Hematopoietic multipotent progenitor cell treated with erythropoietin and hydrocortisone succinate and interleukin-3 and kit ligand, for 15 days (in vitro differentiated cells): ENCODE measurements at places on chromosomes 6 and 20.

GRCh38 chr6:41027241-41027640, 11.8 kb downstream of the UNC5CL start:
- no peak for DNase-seq

GRCh38 chr6:28543651-28544610, 18.2 kb downstream of the GPX5 start:
- DNase-seq, result no peak

DNA sequence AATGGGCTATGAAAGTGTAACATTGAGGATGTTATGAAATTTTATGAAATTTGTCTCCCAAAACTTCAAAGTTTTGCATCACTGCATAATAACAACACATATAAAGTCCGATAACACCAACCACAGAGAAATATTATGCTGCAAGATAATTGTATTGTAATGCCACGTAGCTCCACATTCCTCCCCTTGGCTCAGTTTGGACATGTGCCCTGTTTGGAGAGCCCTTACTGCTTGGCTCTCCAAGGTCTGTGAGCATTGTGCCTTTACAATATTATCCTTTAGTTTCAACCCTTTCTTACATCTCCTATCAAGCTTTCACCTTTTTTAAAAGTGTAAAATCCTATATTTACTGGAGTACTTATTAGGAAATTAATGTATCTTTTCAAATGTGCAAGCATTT, 10.8 kb downstream of the HBS1L start:
- DNase-seq, result no peak

DNA sequence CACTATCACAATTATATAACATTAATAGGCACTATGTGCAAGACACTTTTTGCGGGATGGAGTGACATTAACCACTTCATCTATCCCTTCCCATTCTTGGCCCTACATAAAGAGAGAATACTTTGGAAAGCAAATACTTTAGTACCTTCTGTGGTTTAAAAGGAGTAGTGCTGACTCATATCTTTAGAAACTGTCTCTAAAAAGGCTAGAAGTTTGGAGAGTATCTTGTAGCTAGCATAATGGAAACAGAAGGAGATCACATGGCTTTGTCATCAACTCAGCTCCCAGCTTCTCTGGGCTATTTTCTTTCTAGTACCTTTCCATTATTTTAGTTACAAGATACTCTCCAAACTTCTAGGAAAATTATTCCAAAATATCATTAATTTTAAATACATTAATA, 157.5 kb downstream of the ADGRG6 start:
- no peak for DNase-seq

- DNase-seq, result no peak
These were observed 7.9 kb downstream of the ZC2HC1B start for GRCh38 chr6:143872201-143872600.

- DNase-seq, result no peak
These were observed 6.2 kb downstream of the ZNF337 start for GRCh38 chr20:25690427-25690826.

GRCh38 chr6:684831-685636, 7.9 kb downstream of the EXOC2 start:
- no peak for DNase-seq

DNA sequence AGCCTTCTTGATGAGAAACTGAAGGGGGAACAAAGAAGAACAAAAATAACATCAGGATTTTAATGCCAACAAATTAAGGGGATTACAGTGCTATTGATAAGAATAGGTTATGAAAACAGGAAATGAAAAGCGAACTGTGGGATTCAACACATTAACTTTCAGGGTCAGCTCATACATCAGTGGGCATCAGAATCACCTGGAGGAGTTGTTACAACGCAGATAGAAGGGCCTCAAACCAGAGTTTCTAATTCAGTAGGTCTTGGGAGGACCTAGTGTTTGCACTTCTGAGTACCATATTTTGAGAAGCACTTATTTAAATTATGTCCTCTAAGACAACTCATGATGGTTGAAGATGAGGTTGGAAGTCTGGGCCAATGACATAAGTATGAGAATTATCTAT, 5.6 kb upstream of the TMEM244 start:
- no peak for DNase-seq

- DNase-seq, result no peak
These were observed 67.1 kb downstream of the TAF4 start for GRCh38 chr20:61998343-61999121.

- no peak for DNase-seq
These were observed 139.0 kb downstream of the FNDC1 start for GRCh38 chr6:159308198-159308597.

DNA sequence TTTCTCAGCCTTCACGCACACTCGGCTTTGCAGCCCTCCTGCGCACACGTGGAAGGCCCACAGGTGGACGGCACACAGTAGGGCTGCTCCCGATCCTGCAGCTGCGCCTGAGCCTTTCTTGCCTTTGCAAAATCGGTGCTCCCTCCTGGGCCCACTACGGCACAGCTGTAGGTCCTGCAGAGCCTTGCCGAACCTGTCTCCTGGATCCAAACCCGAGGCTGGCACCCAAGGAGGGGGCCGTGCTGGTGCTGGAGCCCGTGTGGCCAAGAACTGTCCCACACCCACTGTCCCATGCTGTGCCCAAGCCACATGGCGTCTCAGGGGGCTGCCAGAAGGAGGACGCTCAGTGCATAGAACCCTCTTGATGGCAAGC, 227.4 kb downstream of the TTLL2 start:
- DNase-seq, result no peak

GRCh38 chr20:45873409-45874103, 7.5 kb upstream of the ZSWIM1 start:
- DNase-seq, result no peak

GRCh38 chr20:59662161-59662560, 57.8 kb downstream of the PHACTR3 start:
- DNase-seq, result no peak

DNA sequence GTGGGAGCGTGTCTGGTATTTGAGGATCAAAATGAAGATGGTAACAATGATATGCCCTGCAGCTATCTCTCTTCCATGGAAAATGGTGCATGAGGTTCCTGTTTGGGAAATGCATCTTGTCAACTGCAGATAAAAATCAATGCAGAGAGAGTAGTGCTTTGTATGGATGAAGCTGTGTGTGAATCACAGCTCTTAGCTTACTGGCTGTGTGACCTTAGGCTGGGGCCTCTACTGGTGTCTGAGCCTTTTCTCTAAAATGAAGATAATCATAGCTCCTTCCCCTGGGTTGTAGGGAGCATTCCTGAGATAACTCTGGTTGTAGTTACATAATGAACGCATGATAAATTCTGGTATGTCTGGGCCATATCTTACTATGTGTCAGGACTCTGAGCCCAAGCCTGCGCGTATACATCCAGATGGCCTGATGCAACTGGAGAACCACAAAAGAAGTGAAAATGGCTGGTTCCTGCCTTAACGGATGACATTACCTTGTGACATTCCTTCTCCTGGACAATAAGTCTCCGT, 19.6 kb downstream of the ANGPT4 start:
- no peak for DNase-seq

GRCh38 chr6:44041461-44042260, 85.6 kb downstream of the MRPL14 start:
- no peak for DNase-seq

GRCh38 chr6:151014404-151015100, 149.1 kb downstream of the MTHFD1L start:
- DNase-seq, result peak; percentile 61

- DNase-seq, result no peak
These were observed 48.7 kb upstream of the FAM83D start for GRCh38 chr20:38877483-38877882.

GRCh38 chr6:165308926-165309731, at the start of gene C6orf118:
Gene C6orf118, minus strand, starts transcription at chr6:165309605. Its CDS starts 19 bp downstream, at chr6:165309586.
- no peak for DNase-seq

- no peak for DNase-seq
These were observed 3.1 kb downstream of the NCOA7 start for GRCh38 chr6:125793863-125794262.

- DNase-seq, result no peak
These were observed 98.3 kb upstream of the SASH1 start for GRCh38 chr6:148244217-148244935.

GRCh38 chr6:47701363-47701762, 3.0 kb downstream of the ADGRF4 start:
- no peak for DNase-seq

- no peak for DNase-seq
These were observed 344.6 kb upstream of the GJE1 start for GRCh38 chr6:141788096-141788495.

DNA sequence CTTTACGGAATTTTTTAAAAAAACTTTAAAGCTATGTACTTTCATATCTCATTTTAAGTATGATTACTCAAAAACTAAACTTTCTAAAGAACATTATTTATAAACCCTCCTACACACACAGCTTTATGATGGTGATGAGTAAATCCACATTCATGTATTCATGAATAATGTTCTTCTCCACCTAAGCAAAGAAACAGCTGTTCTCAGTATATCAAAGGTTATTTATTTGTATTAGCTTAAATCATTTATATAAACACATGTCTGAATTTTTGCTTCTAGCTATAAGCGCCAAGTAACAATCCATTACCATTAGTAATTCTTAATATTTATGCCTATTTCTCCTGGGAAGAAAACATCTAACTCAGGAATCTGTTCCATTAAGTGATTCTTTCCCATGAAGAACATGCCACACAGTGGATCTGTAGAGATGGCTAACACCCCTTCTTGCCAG, 63.3 kb downstream of the SMLR1 start:
- no peak for DNase-seq

DNA sequence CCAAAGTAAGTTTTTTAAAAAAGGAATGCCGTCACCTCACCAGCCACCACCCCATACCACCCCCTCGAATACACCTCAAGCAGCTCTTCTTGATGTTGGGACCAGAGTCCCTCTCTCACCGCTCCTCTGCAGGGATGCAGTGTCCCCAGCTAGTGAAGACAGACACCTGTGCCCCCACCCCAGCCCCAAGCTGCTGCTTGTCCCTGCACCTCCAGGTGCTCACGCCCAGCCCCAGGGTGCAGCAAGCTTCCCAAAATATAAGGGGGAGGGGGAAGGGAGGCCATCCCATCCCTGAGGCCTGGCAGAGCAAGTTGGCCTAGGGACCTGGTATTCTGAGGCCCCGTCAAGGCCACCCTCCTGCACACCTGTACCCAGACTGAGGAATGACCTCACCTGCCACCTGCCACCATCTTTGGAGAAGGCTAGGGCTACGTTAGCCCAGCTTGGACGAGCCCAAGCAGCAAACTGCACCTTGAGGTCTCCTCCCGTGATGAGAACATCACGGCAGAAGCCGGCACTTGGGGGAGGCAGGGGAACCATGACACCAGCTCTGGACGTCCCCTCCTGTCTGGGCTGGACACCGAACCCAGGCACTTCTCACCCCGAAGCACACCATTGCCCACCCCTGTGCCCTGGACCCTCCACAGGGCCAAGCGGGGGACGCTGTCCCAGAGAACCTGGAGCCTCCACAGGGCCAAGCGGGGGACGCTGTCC, 25.9 kb downstream of the YTHDF1 start:
- no peak for DNase-seq

DNA sequence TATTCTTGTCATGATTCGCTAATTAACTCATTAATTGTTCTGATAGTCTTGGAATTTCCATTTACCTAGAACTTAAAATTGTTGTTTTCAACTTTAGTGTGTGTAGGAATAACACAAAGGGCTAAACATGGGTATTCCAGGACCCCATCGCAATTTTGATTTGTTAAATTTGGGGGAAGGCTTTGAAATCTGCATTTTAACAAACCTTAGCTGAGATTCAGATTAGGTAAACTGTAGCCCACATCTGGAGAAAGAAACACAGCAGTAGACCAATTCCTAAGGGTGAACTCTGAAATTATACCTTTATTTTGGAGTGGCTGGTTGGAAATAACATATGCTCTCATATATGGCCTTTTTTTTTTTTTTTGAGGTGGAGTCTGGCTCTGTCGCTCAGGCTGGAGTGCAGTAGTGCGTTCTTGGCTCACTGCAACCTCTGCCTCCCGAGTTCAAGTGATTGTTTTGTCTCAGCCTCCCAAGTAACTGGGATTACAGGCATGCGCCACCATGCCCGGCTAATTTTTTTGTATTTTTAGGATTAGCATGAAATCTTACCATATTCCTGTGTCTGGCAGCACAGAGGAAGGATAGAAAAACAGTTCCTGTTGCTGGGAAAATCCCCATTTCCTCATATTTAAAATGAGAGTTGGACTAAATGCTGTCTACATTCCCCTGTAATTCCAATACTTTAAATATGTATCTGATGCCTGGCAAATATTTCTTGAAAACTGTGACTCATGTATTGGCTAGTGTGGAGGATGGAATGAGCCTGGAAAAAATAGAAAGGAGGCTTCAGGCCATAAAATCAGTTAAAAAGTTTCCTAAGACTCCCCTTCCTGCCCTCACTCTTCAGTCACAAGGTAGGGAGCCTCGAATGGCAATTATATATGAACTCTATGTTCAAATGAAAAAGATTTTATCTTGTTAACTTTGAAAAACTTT, 96.7 kb upstream of the FAM184A start:
- DNase-seq, result no peak

- DNase-seq, result no peak
These were observed 2.6 kb downstream of the STK35 start for GRCh38 chr20:2104236-2104635.

- DNase-seq, result no peak
These were observed 45.3 kb downstream of the DACT2 start for GRCh38 chr6:168274037-168274952.

- DNase-seq, result no peak
These were observed 123.6 kb downstream of the LCA5 start for GRCh38 chr6:79413562-79414002.

GRCh38 chr6:138931660-138932059, 56.4 kb downstream of the REPS1 start:
- DNase-seq, result no peak

- DNase-seq, result no peak
These were observed 4.6 kb upstream of the MYB start for GRCh38 chr6:135176464-135176863.

- DNase-seq, result no peak
These were observed 14.3 kb upstream of the KCNB1 start for GRCh38 chr20:49496553-49497397.

DNA sequence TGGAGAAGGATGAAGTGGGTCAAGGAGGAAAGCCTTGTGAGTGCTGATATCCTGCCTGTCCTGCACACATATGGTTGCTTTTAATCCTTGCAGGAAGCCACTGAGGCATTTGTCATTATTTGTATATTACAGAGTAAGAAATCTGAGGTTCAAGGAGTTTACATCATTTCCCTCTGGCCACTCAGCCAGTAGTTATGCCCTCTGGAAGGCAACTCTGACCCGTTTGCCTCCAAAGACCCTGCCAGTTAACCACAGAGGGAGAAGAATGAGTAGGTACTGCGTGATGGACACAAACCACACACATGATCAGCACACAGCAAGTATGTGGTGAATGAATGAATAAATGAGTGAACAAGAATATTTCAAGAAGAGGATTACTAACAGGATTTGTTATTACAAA, 7.9 kb upstream of the FAM210B start:
- DNase-seq, result no peak

GRCh38 chr6:86756640-86757229, 180.6 kb upstream of the HTR1E start:
- DNase-seq, result no peak
